ENCODE measurements at places on chromosomes 12 and 14. TPM values are rescaled to one million over a fixed set of nuclear protein-coding genes. Genes with fewer than 3 reads are reported as not detected.

- no peak for DNase-seq
Observed at GRCh38 chr12:94327809-94328208, 131.9 kb downstream of the CEP83 start.

DNA sequence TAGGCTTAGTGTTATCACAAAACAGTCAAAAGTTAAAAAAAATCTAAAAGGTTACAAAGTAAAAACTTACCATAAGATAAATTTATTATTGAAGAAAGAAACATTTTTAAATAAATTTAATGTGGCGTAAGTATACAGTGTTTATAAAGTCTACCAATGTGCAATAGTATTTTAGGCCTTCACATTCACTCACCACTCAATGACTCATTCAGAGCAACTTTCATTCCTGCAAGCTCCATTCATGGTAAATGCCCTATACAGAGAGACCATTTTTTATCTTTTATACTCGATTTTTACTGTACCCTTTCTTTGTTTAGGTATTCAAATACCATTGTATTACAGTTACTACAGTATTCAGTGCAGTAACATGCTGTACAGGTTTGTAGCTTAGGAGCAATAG is 124.5 kb downstream of the ANO4 start:
- DNase-seq: no peak

DNA sequence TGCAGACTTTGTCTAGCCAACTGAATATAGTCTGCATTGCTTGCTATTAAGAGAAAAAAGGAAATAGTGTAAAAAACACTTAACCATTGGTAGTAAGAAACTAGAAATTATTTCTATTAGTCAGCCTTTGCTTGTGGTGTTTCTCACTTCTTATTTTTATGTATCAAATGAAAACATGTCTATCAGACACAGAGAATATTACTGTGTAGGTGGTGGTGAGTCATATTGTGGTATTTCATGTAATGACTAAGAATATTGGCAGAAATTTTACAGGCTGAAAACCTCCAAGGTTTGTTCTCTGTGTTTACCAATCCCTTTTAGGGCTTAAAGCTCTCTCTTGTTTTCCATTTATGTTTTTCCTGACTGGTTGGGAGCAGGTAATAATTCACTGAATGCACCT is 87.2 kb downstream of the DAAM1 start:
- DNase-seq: no peak

DNA sequence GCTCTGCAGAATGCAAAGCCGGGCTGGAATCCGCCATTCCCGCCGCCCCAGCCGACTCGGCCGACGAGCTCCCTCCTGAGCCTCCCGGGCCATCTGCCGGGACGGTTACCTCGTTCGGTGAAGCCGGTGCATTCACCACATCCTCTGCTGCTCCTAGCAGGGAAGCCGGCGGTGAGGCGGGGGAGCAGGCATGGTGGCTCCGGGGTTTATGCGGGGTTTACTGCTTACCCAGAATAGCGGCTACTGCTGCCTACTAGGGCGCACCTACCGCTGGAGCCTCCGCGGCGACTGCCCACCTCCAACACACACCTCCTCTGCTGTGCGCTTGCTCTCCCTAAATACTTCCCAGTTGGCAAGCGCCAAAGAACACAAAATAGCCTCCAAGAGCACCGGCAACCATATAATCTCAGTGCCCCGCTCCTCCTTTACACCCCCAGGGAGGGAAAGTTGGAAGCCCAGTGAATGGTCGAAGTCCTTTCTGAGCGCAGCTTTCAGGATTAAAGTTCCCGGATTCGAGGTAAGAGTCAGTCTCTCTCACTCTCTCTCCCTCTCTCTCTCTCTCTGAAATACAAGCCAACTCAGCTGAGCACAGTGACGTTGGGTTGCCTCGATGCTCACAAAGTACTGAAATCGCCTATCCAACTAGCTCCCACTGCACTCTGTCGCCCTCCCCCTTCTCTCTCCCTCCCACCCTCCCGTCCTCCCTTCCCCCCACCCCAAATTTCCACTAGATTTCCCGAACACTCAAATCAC is at the start of gene TBX5:
TBX5 (minus strand) TSS at position 626 of the 753 bp plus-strand sequence. CDS start 2,246 bp downstream, outside the sequence.
- no peak for DNase-seq

DNA sequence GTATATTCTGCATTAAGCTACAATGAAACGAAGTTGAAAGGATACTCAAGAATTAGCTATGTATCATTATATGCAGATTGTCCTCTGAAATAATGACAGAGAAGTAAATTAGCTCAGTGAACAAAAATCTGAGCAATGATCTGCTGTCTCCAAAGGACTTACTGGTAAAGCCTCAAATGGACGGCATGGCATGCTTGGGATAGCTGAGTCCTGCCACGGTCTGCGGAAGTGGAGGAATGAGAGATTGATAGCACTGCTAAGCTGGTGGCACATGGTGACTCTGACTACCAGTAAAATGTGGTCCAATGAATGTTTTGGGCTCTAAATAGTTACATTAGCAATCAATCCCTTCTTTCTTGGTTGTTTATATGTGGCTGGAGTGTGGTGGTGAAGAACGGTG is 3.7 kb upstream of the DENND5B start:
- no peak for DNase-seq

- DNase-seq: no peak
Observed at GRCh38 chr12:27105746-27106536, 23.6 kb upstream of the C12orf71 start.

DNA sequence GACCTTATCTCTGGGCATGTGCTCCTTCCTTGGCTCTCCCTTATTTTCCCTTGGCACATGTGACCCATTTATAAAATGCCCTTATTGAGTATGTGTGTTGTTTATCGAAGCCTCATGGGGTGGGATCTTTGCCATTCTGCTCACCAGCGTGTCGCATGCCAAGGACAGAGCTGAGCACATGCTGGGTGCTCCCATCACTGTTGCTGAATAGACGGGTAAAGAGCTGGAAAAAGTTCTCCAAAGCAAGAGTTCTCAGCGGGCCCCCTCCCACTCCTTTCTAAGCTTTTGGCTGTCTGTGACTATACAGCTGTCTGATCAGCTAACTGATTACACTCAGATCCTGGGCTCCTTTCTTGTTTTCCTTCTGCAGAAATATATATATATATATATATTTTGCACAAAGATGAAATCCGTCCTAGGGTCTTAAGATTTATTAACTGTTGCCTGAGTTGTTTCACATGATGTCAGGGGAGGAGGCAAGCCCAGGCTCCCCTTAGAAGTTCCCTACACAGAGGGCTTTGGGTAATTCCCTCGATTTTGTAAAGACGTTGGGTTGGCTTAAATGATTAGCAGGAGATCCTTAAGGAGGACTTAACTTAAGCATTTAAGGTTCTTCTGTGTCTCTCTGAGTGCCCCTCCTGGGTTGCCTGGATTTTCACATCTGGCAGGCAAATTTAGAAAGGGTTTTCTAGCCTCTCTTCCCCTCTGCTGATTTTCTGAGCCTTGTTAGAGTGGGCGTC is 71.6 kb downstream of the TMEM132C start:
- DNase-seq: no peak

- DNase-seq: no peak
Observed at GRCh38 chr12:71440345-71440762, 756 bp downstream of the LGR5 start.

DNA sequence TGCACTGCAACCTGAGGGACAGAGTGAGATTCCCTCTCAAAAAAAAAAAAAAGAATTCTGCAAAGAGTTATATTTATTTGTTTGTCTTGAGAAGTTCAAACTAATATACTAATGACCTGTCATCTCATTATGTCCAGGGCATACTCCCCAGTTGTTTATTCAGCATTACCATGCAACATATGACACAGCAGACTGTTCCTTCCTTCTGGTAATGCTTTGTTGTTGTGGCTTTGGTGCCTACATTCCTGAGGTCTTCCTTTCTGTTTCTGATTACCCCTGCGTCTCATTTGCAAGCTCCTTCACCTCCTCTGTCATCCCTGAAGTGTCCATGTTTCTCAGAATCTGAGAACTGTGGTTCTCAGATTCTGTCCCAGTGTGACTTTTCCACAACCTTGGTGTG is 55.3 kb downstream of the DERA start:
- no peak for DNase-seq

DNA sequence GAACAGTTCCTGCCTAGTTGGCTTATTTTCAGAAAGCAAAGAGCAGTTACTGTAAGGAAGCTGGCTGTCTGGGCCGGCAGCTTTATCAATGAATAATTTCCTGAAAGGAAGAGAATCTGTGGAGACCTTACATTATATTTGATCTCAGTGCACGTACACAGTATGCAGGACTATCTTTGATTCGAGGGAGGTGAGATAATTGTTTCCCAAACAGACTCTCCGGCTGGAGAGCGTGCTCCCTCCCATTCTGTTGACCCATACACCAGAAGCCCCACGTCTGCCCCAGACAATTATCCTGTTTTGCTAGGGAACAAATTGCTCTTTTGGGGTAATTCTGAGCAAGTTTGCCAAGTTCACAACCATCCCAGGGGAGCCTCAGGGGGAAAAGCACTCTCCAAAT is 1115.0 kb downstream of the VRK1 start:
- DNase-seq: no peak

- DNase-seq: no peak
Observed at GRCh38 chr12:57224973-57225679, 4.4 kb upstream of the SHMT2 start.

- DNase-seq: no peak
Observed at GRCh38 chr14:94522115-94522724, 13.0 kb upstream of the SERPINA12 start.

DNA sequence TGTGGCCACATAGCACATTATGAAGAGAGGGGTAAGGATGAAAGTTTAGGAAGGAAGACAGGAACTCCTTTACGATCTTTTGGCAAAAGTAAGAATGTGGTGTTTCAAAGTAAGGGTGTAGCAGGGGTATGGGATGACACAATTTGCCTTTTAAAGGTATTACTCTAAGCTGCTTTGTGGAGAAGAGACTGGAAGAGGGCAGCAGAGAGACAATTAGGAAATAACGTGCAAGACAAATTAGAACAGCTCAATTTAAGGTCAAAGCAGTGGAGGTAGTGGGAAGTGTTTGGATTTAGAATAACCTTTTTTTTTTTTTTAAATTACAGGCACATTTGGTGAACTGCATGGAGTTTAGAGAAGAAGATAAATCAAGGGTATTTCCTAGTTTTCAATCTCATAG is 342.6 kb downstream of the NOVA1 start:
- DNase-seq: no peak

DNA sequence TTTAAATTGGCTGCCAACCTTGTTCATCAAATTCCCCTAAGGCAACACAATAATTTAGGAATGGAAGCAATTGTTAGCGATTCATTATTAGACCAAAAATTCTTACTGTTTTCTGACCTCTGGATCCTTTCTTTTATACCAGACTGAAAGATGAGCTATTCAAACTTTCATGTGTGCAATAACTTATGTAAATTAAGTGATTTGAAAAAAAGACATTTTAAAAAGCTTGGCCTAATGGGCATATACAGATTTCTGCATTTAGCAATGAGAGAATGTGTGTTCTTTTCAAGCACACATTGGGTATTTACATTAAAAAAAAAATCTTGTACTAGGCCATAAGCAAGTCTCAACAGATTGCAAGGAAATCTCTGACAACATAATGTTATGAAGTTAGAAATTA is 65.5 kb downstream of the C12orf75 start:
- no peak for DNase-seq

DNA sequence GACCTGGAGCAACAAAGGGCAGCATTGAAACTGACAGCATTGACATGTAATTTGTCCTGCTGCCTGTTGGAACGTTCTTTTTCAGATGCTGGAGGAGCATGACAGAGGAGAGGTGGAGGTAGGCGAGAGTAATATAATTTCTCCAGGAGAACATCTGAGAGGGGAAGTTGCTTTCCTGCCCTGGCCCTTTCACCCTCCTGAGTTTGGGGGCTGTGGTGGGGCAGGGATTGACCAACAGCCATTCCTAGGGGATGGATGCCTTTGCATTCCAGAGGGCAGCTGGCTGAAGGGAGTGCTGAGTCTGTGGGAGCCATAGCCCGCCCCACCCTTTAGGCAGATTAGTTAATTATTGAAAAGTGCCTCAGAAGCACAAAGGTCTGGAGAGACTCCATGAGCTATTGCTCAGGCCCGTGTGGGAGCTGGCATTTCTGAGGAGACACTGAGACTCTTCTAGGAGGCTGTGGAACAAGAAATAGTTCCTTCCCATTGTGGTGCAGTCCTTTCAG is 73.5 kb downstream of the ARF6 start:
- DNase-seq: no peak

DNA sequence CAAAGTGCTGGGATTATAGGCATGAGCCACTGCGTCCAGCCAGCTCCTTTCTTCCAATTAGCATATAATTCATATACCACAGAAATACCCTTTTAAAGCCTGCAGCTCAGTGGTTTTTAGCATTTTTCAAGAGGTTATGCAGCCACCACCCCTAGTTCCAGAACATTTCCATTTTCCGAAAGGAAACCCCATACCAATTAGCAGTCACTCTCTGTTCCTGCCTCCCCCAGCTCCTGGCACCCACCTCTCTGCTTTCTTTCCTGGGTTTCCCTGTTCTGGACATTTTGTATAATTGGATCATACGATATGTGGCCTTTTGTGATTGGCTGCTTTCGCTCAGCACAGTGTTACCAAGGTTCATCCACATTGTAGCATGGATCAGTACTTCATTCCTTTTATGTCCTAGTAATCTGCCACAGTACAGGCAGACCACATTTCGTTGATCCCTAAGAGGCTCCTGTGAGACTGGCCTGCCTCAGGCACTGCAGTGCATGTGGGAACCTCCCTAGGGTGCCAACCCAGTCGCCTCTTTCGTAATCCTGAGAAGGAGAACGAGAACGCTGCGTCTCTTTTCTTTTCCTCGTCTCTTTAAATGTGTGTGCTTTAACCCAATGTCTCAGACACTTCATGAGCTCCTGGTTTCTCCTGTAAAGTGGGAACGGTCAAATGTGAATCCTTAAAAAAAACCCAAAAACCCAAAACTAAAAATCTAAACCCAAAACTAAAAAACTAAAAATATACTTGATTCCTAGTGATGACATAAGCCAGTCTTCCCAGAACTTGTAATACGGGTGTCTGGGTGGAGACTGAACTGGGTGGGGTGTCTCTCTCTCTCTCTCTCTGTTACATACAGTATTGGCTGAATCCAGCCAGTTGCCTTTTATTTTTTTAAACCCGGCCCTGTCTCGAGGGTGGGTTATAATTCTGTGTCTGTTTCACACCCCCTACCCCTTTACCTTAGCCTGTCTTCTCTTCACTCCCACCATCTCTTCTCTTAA is 14.7 kb downstream of the AACS start:
- no peak for DNase-seq

- DNase-seq: no peak
Observed at GRCh38 chr12:1663440-1664132, 27.3 kb upstream of the ADIPOR2 start.

- DNase-seq: no peak
Observed at GRCh38 chr12:54680374-54680773, 32.2 kb upstream of the DCD start.

NIN gene
- 12.2 TPM for total RNA-seq

P2RX2 gene
- 0.35 TPM for total RNA-seq

C14orf39 gene
- total RNA-seq: not detected

FAM90A1 gene
- total RNA-seq: 0.18 TPM

CLEC2D gene
- total RNA-seq: 4.9 TPM

ANKRD33 gene
- not detected for total RNA-seq

STYK1 gene
- total RNA-seq: 7.8 TPM

RNU4-1 gene
- total RNA-seq: under 0.01 TPM

CCDC197 gene
- total RNA-seq: not detected

VDR gene
- 16.6 TPM for total RNA-seq

Data from esophagus squamous epithelium (tissue), 5 donors.